Colonic mucosa (tissue), 4 donors: ENCODE measurements at places on chromosomes 11 and 22. TPM values are rescaled to one million over a fixed set of nuclear protein-coding genes. Genes with fewer than 3 reads are reported as not detected.

The GGTLC3 gene
- total RNA-seq, result not detected

- no peaks in the 10 kb centered on the region for H3K27me3 ChIP-seq
- H3K4me1 ChIP-seq, result no peaks in the 10 kb centered on the region
These were observed 11.3 kb upstream of the RHOD start for GRCh38 chr11:67045314-67045713.

DNA sequence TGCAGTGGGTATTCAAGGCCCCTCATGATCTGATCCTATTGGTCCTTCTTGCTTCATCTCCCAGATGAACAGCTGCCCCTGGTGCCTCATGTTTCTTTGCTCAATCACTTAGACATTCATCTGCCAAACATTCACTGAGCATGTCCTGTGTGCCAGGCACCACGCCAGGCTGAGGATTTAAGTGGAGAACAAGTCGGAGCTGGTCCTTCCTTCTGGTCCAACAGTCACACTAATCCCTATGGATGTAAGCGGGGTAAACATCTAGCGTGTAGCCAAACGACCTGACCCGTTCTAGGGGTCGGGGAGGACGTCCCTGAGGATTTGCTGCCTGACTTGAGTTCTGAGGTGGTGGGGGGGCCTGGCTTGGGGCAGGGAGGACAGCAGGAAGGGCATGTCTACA is 21.9 kb downstream of the ZMAT5 start:
- no peak overlapping the region for H3K4me3 ChIP-seq
- DNase-seq, result peak; percentile 32
- no peaks in the 10 kb centered on the region for H3K27me3 ChIP-seq
- H3K27ac ChIP-seq, result no peak overlapping the region

- H3K27me3 ChIP-seq, result no peaks in the 10 kb centered on the region
- H3K4me1 ChIP-seq, result no peaks in the 10 kb centered on the region
- peak; percentile 34 for DNase-seq
- H3K36me3 ChIP-seq, result no peaks in the 10 kb centered on the region
These were observed 1068.8 kb downstream of the DLG2 start for GRCh38 chr11:84558085-84558905.

DNA sequence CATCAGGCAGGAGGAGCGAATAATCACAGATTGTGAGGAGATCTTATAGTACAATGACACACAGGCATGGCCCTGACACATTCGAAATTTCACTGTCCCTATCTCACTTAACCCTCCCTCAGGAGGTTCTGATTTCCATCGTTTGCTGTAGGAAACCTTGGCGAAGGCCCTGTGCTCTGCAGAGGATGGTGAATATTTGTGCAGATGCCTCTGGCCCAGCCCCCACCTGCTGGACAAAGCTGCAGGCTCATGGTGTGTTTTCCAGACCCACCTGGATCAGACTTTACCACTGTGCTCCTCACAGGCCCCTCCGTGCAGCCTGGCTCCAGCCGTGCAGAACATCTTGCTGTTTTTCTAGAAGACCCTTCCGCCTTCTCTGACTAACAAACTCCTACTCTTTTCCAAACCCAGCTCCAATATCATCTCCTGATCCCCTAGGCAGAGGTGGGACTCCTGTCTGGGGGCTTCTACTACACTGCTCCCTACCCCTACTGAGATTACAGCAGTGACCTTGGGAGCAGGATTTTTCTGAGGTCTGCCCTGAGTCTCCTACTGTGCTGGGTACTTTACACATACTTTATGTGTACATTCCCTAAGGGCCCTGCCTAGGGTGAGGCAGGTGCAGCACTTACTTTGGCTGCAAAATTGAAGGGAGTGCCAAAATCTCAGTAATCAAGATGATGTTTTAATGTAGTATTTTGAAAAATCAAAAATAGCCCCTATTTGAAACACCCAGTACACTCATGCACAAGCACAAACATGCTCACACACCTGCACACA is 412.7 kb downstream of the SOX6 start:
- DNase-seq, result no peak
- no peak overlapping the region for H3K4me3 ChIP-seq
- H3K27ac ChIP-seq, result no peak overlapping the region
- H3K36me3 ChIP-seq, result no peaks in the 10 kb centered on the region
- H3K4me1 ChIP-seq, result no peaks in the 10 kb centered on the region

DNA sequence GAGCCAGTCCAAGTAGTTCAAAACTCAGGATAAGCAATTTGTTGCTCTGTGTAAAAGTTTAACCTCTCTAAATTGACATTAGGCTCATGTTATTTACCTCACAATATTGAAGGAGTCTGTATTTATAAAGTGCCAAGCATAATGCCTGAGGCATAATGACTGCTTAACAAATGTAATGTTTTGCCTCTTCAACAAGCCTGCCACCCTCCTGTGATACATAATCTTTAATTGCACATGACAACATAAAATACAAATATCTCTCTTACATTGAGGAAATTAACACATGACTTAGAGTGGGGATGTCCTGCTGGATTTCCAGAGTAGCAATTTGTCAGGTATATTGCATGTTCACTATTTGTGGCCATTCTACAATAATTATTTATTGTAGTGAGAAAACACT is 469.2 kb upstream of the ANO5 start:
- H3K4me3 ChIP-seq, result no peak overlapping the region
- DNase-seq, result no peak
- no peaks in the 10 kb centered on the region for H3K36me3 ChIP-seq
- no peak overlapping the region for H3K27ac ChIP-seq
- H3K4me1 ChIP-seq, result no peaks in the 10 kb centered on the region
- no peaks in the 10 kb centered on the region for H3K27me3 ChIP-seq
